Fibroblast of skin of left biceps (primary cell): ENCODE measurements at places on chromosomes 2 and 18.

GRCh38 chr18:75592527-75592926 lies 165.0 kb upstream of the SMIM21 start:
- DNase-seq: no peak

DNA sequence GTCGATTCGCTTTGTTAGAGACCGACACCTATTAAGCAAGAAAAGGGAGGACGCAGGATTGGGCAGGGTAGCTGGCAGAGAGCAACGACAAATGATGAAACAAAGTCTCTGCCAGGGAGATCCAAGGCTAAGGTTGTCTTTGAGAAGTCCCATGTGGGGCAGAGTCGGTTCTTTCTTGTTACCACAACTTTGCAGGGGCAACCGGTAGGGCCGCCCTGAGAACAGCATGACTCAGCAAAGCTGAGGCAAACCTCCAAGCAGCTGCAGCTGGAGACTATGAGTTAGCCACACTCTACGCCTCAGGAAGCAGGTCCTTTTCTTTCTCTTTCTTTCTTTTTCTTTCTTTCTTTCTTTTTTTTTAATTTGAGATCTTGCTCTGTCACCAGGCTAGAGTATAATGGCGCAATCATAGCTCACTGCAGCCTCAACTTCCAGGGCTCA lies 452.3 kb upstream of the ID2 start:
- DNase-seq: peak; percentile 24

GRCh38 chr18:54238173-54238936 lies 13.9 kb upstream of the MBD2 start:
- no peak for DNase-seq

- DNase-seq: no peak
Observed at GRCh38 chr2:147663153-147663961, 181.5 kb upstream of the ACVR2A start.

DNA sequence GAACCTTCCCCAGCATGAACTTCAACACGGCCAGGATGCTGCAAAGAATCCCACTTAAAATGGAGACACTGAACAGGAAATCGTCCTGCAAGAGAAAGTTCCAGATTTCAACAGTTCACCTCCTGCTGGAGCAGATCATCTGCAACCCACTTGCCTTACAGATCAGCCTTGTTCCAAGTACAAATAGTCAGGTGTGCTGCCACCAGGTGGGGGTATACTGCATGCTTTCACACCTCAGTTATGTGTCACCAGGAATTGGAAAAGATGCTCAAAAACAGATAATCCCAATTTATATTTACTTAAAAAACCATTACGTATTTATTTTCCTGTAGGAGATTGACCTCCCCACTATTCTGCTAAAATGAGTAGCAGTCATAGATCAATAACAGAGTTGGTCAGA lies 212.3 kb downstream of the MGAT5 start:
- DNase-seq: no peak
